Activated CD4-positive, alpha-beta T cell treated with anti-CD3 and anti-CD28 coated beads, Interleukin-2, Interleukin-6, amounts not matched to agents 100 ng/mL and 50 ng/mL, durations not matched to agents 16 hours and 8 hours (primary cell): ENCODE measurements at places on chromosomes 6 and 20.
A peak's percentile ranks its signal among the peaks of the same experiment; 100 is the strongest.

GRCh38 chr6:26043384-26044139, 43.7 kb upstream of the HFE start:
- DNase-seq, result peak; percentile 93

GRCh38 chr6:135488023-135488422, 9.5 kb downstream of the AHI1 start:
- DNase-seq, result no peak

DNA sequence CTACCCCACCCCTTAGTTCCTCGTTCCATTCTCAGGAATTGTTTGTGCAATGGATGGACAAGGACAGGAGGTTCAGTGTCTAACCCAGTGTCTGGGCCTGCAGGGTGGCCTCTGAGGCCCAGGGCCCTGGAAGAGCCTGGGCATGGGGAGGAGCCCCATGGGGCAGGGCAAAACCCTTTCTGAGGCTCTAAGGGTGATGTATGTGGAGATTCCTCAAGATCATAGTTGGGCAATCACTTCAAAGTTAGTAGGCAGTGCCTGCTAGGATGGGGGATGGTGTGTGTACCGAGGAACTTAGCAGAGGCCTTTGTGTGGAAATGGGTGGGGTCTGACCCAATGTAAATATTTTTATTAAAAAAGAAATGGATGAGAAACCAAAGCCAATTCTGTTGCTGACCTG, 6.7 kb upstream of the C2 start:
- no peak for DNase-seq

DNA sequence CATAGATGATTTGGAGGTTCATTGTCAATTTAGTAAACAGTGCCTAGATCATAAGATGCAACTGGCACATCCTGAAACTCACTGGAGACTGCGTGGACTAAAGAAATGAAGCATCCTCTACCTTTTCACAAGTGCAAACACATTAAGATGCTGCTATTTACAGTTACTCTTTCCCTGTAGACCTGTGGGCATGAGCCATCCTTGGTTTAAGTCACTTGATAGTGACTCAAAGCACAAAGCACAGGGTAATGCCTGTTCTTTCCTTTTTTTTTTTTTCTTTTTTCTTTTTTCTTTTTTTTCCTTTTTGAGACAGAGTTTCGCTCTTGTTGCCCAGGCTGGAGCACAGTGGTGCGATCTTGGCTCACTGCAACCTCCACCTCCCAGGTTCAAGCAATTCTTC, 10.0 kb upstream of the HLA-DQA1 start:
- no peak for DNase-seq

- no peak for DNase-seq
Measured at GRCh38 chr6:15996030-15996429, 132.9 kb upstream of the MYLIP start.

DNA sequence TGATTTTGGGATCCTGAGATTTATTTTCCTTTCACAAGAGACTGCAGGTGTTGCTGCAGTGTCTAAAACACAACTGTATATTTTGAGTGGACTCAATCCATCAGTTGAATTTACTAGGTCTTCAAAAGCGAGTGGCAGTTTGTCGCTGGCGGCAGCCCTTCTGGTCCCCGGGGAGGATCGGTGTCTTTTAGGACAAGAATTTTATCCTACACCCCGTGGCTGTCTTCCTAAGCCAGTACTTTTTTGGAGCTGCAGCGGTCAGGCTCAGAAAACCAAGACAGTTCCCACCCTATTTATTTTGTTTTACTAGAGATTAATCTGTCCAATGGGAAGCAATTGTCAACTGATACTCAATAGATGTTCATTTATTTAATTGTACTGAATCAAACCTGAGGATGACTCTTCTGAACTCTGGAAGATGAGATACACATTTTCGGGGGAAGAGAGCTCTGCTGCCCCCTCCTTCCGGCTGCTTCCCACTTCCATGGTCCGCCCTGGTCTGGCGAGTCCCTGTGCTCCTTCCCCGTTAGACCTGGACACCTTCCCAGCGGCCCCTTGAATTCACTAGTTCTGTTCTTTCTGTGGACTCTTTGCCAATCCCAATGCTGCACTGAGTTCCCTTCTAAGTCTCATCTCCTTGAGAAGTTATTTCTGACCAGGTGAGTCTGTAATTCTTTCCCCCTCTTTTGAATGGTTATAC, 90.6 kb downstream of the ERMARD start:
- DNase-seq, result no peak

DNA sequence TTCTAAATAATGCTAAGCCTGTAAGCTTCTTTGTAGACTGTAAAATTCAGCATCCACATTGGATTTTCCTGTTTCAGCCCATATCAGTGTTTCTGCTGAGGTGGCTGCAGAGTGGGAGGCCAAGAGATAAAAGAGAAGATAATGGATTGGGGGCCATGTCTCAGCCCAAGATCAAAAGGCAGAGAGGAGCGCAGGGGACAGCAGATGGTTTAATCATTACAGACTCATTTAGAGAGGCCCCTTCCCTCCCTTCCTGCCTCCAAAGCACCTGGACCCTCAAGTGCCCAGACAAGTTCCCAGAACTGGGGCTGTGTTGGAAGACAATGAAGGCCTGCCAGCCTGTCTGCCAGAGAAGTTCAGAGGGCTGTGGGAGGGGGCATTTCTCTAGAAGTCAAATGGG, 20.4 kb upstream of the CTNNBL1 start:
- no peak for DNase-seq

- DNase-seq, result no peak
Measured at GRCh38 chr6:132902901-132903300, 88.5 kb downstream of the RPS12 start.

- DNase-seq, result no peak
Measured at GRCh38 chr6:36312854-36313648, 23.6 kb downstream of the BNIP5 start.

GRCh38 chr6:65816991-65817390, 110.0 kb upstream of the EYS start:
- DNase-seq, result no peak

- no peak for DNase-seq
Measured at GRCh38 chr6:24915641-24916040, 20.1 kb downstream of the RIPOR2 start.

DNA sequence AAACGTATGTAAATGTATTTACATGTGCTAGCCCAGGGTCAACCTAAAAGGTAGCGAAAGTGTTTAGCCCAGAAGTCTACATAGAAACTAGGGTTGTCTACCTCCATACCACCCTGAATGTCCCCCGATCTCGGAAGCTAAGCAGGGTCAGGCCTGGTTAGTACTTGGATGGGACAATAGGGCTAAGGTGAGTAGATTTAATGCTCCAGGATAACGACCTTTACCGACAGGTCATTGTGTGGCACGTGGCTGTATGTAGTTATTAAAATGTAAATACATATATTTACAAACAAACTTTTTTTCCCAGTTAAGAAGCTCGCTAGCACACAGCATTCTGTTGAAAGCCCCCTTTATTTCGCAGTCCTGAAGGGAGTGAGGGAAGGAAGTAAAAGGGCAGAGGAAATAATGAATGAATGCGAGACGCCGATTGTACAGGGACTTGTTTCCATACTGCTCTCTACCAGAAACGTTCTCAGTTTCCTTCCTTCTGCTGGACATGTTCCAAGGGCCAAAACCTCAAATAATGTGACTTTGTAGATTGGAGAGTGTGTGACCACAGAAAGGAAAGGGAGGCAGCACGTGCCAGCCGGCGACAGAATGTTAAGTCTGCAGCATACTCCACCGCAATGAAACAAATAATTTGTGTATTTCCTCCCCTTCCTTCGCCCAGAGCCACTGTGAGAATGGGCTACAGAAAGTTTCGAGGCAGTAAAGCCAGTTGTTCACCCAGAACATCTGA, 612 bp downstream of the ADAT2 start:
- peak; percentile 38 for DNase-seq

GRCh38 chr6:130964808-130965604, 98.0 kb downstream of the EPB41L2 start:
- peak; percentile 12 for DNase-seq

- no peak for DNase-seq
Measured at GRCh38 chr20:57965441-57965840, 255.6 kb upstream of the PMEPA1 start.

DNA sequence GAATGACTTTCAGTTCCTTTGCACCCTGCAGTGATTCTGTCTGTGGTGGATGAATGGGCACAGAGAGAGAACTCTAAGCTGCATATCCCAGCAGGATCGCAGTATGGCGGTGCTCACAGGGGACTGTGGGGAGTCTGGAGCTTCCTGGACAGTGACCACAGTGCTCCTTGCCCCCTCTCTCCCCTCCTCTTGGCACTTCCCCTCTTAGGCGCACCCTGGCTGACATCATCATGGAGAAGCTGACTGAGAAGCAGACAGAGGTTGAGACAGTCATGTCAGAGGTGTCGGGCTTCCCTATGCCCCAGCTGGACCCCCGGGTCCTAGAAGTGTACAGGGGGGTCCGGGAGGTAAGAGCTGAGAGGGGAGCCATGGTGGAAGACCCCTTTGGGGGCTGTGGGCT, 8.6 kb downstream of the BYSL start:
- no peak for DNase-seq

GRCh38 chr6:150380256-150380655, 11.4 kb downstream of the IYD start:
- no peak for DNase-seq

- DNase-seq, result peak; percentile 68
Measured at GRCh38 chr20:1185790-1186334, 1.1 kb upstream of the TMEM74B start.

DNA sequence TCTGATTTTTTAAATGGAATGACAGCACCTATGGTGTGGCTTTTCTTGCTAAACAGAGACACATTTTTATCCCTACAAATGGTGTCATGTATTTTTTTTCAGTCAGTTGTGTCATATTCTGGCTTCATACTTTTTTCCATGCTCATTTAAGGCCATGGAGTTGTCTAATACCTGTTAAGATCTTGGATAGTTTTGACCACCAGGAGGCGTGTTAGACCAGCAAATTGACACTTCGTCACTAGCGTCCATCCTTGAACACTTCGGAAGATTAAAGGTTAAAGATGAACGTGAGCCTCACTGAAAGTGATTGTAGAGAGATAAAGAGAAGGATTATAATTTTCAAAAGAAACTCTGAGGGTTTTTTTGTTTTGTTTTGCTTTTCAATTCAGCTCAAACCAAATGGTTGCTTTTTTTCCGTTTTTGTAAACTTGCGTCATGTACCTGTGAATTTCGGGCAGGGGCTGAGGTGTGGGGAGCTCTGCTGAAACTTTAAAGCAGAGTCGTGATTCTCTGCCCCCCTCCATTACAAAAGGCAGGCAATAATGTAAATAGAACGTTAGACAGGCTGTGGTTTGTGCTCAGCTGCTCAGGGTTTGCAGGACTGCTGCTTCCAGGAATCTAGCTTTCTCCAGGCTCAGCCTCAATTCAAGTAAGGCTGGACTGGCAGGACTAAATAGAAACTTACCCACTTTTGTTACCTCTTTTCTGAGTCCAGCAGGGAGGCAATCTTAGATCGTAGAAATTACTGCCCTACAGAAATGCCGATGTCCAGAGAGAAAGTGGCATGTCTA, 245.1 kb downstream of the FOXA2 start:
- peak; percentile 65 for DNase-seq

GRCh38 chr20:51636123-51636522, 93.6 kb upstream of the NFATC2 start:
- peak; percentile 71 for DNase-seq

- no peak for DNase-seq
Measured at GRCh38 chr6:2522521-2522920, 228.2 kb downstream of the MYLK4 start.

- no peak for DNase-seq
Measured at GRCh38 chr6:157162766-157163433, 160.4 kb downstream of the TMEM242 start.

- no peak for DNase-seq
Measured at GRCh38 chr6:45743028-45743615, 272.5 kb downstream of the CLIC5 start.

GRCh38 chr20:18624948-18625347, 37.1 kb downstream of the DTD1 start:
- DNase-seq, result no peak

DNA sequence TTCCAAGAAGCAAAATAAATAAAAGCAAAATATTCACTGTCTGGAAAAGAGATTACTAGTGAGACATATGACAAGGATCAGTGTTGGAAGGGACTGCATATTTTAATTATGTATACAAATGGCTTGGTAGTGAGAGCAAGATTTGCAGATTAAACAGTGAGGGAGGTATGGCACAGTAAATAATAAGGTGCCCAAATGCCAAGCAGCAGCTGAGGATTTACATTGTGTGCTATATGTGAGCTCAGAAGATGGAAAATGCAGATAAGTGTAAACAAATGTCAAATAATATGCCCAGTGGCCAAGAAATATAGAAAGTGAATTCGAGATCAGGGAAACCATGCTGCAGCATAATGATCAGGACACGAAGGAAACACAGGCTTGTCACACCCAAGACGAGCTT, 173.8 kb upstream of the NRSN1 start:
- no peak for DNase-seq

- no peak for DNase-seq
Measured at GRCh38 chr20:53867741-53868351, 202.5 kb downstream of the BCAS1 start.

GRCh38 chr20:15642109-15642508, 931.1 kb downstream of the KIF16B start:
- no peak for DNase-seq

DNA sequence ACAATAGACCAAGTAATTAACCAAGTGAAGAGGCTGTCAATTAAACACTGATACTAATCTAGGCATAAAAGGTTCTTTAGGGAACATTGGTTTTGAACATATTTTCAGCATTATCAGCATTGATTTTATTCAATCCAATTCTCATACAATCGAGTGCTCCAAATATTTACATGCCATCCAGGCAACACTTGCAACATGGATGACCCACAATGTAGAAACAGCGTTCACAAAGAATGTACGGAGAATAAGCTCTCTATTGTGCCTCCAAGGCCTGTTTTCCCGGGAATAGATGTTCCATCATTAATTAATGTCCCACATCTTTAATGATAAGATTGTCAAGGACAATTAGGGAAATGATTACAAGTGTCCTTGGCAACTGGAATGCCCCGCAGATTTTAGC, 117.4 kb downstream of the RFX6 start:
- DNase-seq, result no peak

GRCh38 chr6:80364149-80364548, 257.7 kb downstream of the BCKDHB start:
- no peak for DNase-seq

GRCh38 chr6:36724514-36725390, 27.1 kb downstream of the RAB44 start:
- DNase-seq, result peak; percentile 73

DNA sequence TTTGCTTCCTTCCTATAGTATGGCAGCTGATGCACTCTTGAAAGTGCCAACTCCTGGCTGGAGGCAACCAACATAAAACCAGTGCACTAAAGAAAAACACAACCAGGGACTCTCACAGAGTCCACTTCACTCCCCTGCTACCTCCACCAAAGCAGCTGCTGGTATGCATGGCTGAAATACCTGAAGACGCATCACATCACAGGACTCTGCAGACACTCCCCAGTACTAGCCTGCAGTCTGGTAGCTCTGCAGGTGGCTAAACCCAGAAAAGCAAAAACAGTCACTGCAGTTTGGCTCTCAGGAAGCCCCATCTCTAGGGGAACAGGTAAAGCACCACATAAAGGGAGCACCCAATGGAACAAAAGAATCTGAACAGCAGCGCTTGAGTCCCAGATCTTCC, 473.0 kb upstream of the SPTLC3 start:
- no peak for DNase-seq

GRCh38 chr6:27893836-27894807, 18.1 kb downstream of the OR2B2 start:
- peak; percentile 89 for DNase-seq

GRCh38 chr6:49454787-49455709, 8.0 kb downstream of the MMUT start:
- DNase-seq, result no peak

GRCh38 chr6:76418560-76419223, 346.2 kb upstream of the IMPG1 start:
- DNase-seq, result no peak

- DNase-seq, result no peak
Measured at GRCh38 chr6:49662892-49663261, 26.2 kb upstream of the RHAG start.
